ENCODE measurements at places on chromosomes 4 and X. TPM values are rescaled to one million over a fixed set of nuclear protein-coding genes. Genes with fewer than 3 reads are reported as not detected.

Gene PGAM4
- not detected for polyA plus RNA-seq

Gene GAB3
- polyA plus RNA-seq, result 0.82 TPM

Gene NHSL2
- polyA plus RNA-seq, result 2.1 TPM

Gene NUDT9
- polyA plus RNA-seq, result 19.8 TPM

Gene DUSP9
- not detected for polyA plus RNA-seq
